ENCODE measurements at places on chromosomes 12 and 14. TPM values are rescaled to one million over a fixed set of nuclear protein-coding genes. Genes with fewer than 3 reads are reported as not detected.

Gene SSPN
- total RNA-seq, result not detected

- no peak for DNase-seq
These were observed 24.0 kb upstream of the ESRRB start for GRCh38 chr14:76351941-76352340.

- DNase-seq, result no peak
These were observed 5.4 kb downstream of the JAG2 start for GRCh38 chr14:105163040-105163742.

DNA sequence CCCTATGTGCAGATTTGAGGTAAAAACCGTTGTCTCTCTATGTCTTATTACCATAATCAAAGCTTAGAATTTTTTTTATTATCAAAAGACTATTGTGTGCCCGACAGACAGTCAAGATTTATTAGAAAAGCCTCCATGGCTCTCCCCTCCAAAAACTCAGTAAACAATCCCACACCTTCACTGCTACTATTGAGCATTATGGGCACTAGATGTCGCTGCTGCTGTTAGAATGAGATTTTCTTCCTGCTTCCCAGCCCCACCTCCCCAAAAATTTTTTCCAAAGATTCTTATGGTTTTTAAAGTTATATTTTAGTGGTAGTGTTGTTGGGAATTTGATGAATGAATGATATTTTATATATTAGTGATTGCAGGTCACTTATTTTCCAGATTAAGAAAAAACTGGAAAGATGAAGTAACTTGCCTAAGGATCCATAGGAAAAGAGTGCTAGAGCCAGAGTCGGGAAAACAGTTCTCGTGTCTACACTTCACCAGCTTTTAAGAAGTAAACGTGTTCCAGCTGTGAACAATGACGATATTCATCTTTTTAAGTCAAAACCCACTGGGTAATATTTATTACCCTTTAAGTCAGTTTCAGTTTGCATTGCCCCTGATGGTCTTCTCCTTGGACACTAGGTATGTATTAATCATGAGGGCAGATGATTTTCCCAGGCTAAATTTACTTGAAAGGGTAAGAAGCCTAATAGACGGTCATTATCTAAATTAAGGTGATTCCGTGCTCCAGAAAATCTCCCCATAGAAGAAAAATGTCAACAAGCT is 12.2 kb upstream of the FOXG1 start:
- no peak for DNase-seq

DNA sequence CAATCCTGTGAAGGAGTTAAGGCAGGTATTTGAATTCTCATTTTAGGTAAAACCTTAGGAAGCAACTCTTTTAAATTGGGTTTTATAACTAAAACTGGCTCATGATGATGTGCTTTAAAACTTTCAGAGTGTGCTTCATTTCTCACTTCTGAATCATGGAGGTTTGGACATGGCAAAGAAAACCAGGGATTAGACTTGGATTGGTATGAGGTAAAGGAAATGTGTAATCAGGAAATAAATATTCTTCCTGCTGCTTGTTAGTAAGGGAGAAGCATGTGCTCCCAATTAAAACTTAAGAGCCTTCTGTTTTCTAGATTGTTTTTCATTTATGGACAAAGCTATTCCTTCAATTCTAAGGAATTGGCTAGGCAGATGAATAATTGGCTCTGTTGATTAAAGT is 57.4 kb downstream of the FBXO33 start:
- DNase-seq, result no peak

DNA sequence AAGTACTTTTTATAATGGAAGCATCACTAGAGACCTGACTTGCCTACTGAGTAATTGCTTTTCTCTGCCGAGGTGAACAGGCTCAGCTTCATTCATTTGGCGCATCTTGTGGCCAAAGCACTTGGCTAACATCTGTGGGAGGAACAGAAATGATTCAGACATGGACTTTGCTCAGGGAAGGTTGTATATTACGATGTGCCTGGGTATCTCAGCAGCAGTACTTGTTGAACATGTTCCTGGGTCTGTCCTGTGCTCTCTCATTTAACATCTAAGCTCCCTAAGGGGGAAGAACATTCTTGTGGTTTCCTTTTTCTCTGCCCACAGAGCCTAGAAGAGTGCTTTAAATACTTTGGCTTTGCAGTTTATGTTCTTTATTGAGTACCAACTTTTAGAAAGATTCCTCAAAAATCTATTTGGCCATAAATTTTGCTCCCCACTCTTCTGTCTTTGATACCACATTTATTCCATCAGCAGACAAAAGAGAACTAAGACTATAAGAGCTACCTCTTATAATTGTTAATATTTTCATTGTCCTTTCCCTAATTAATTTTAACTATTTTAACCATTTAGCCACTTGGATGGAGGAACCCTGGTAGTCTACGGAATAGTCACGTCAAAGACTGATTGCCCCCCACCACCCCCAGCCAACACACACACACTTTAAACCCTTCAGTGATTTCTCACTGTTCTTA is 101.2 kb upstream of the EGLN3 start:
- DNase-seq, result no peak

GRCh38 chr12:116502989-116503496 is 56.1 kb upstream of the MAP1LC3B2 start:
- no peak for DNase-seq

GRCh38 chr14:74875941-74876913 is at the start of gene PROX2:
Gene PROX2 (minus strand): TSS chr14:74876145. CDS start chr14:74863834, 12,311 bp downstream.
- peak; percentile 36 for DNase-seq

Gene SLC17A8
- total RNA-seq, result not detected

GRCh38 chr12:24746864-24747263 is 202.0 kb downstream of the BCAT1 start:
- no peak for DNase-seq

DNA sequence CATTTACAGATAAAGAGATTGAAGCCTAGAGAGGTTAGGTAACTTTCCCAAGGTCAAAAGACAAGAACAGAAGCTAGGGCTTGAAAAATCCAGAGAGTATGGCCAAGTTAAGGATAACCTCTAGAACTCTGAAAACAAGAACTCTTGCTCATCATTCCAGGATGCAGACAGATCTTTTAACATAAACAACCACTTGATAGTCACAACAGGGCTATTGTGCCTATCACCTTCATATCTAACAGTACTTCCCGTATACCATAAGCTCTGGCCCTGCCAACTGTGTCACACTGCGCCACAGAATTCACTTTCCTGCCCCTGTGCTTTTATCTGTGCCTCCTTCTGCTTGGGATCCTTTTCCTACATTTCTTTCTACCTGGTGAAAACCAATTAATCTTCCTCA is 18.2 kb downstream of the ERP29 start:
- DNase-seq, result no peak

DNA sequence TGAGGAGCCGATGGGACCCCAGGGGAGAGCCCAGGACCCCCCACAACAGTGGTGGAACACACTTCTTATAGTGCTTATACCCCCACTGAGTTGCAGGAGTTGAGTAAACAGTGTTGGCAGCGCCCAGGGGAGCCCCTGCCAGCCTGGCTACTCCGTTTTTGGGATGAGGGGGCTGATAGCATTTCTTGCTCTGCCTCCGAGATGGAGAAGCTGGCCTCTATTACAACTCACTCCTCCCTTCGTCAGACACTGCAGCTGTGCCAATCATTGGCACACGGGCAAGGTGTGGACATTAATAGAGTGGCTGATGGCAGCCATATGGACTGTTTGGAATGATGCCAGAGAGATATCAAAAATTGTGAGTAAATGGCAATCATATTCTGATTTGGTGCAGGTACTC is 94.9 kb upstream of the TMPO start:
- no peak for DNase-seq

DNA sequence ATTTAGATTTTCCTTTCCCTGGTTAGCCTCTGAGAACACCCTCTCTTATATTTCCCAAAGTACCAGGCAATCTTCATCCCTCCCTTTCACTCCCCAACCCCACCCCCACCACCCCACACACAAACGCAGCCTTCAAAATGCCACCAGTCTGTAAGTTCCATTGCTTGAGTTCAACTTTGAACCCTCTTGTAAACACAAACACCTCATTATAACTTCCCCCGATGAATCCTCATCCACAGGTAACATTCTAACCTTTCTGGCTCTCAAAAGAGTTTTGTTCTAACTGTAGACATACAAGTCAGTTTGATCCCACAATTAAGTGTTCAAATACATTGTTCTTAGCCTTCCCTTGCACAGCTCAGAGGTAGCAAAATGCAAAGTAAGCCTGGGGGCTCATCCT is 199.4 kb upstream of the FOXN3 start:
- no peak for DNase-seq

Gene MUCL1
- total RNA-seq, result not detected

- no peak for DNase-seq
These were observed 91.9 kb downstream of the IGF1 start for GRCh38 chr12:102388469-102388868.

DNA sequence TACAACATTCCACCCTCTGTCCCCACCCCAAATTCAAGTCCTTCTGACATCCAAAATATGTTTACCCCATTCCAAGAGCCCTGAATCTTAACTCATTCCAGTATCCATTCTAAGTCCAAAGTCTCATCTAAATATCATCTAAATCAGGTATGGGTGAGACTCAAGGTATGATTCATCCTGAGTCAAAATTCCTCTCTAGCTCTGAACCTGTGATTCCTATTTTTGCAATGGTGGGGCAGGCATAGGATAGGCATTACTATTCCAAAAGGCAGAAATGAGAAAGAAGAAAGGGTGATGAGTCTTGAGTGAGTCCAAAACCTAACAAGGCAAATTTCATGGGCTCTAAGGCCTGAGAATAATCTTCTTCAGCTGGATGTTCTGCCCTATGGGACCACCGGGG is 140.3 kb upstream of the FAR2 start:
- DNase-seq, result no peak

DNA sequence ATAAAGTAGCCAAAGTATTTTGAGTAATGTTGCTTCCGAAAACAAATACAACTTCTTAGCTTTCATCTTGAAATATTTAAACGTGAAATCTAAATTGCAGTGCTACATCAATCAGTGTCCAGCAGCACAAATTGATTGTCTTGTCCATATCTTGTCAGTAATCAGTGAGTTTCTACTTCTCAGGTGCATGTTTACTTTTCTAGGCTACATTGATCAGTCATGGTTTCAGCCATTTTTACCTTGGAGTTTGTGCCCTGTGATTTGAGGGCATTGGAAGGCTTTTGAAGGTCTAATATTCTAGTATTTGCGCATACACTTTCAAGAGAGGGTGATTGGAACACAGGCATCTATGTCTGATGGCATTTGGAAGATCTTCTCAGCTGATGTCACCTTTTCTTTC is 12.4 kb downstream of the RMST start:
- DNase-seq, result no peak

GRCh38 chr12:83018088-83018487 is 331.4 kb downstream of the TMTC2 start:
- no peak for DNase-seq

Gene ISM2
- 0.29 TPM for total RNA-seq

GRCh38 chr14:55705651-55706364 is 125.8 kb downstream of the KTN1 start:
- no peak for DNase-seq

DNA sequence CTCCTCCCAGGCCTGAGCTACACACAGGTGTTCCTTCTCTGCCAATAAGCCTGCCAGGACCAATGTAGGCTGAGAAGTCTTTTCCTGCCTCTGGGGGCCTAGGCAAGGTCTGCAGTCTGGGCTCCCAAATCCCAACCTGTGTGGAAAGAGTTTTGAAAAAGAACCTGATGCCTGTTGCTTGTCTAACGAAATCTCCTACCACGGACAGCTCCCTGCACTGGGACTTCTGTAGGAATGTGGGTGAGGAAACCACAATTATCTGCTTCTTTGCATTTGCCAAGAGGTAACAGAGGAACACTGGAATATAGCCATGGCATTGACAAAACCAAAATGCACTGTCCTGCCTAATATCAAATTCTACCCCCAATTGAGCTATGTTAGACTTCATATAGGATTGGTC is 877.0 kb upstream of the TMEM132C start:
- no peak for DNase-seq

Gene DTX1
- 1.1 TPM for total RNA-seq

GRCh38 chr14:58288106-58288792 is 10.1 kb upstream of the ARID4A start:
- DNase-seq, result no peak

Gene TSPAN11
- not detected for total RNA-seq

Data from activated naive CD8-positive, alpha-beta T cell treated with anti-CD3 and anti-CD28 coated beads for 36 hours (primary cell).